Mononuclear cell (primary cell): ENCODE measurements at places on chromosomes 2 and 18. TPM values are rescaled to one million over a fixed set of nuclear protein-coding genes. Genes with fewer than 3 reads are reported as not detected.

The TMSB10 gene
- 3,268 TPM for total RNA-seq

The ACADL gene
- total RNA-seq: not detected

The GALR1 gene
- total RNA-seq: under 0.01 TPM

The FAM237A gene
- not detected for total RNA-seq

The PARD3B gene
- total RNA-seq: 0.94 TPM

The NYAP2 gene
- 0.10 TPM for total RNA-seq

The CRACDL gene
- 1.6 TPM for total RNA-seq

The DNAH7 gene
- 0.10 TPM for total RNA-seq

The C2orf81 gene
- total RNA-seq: 0.94 TPM

The EVA1A gene
- 0.84 TPM for total RNA-seq

The TMEM214 gene
- total RNA-seq: 10.7 TPM

The POTEJ gene
- total RNA-seq: not detected

The HAAO gene
- 3.9 TPM for total RNA-seq

The ZEB2 gene
- total RNA-seq: 511 TPM

The PIEZO2 gene
- total RNA-seq: 0.21 TPM
